ENCODE measurements at places on chromosomes 11 and 22. TPM values are rescaled to one million over a fixed set of nuclear protein-coding genes. Genes with fewer than 3 reads are reported as not detected.

The EED gene
- total RNA-seq: 26.5 TPM

The UCP2 gene
- total RNA-seq: 5.1 TPM

The MPEG1 gene
- not detected for total RNA-seq

The OR8A1 gene
- not detected for total RNA-seq

The OTOG gene
- total RNA-seq: not detected

The PRR5L gene
- total RNA-seq: 25.5 TPM

The MS4A12 gene
- total RNA-seq: not detected

The NUDT22 gene
- 35.0 TPM for total RNA-seq

The DSCAML1 gene
- not detected for total RNA-seq

The TNNT3 gene
- total RNA-seq: not detected

The TTC36 gene
- total RNA-seq: 0.43 TPM

The CCDC89 gene
- total RNA-seq: 5.7 TPM

The LINC01488 gene
- not detected for total RNA-seq

The COX8A gene
- total RNA-seq: 163 TPM

The GGT5 gene
- 13.7 TPM for total RNA-seq

The NEFH gene
- total RNA-seq: 0.39 TPM

The OR5A1 gene
- total RNA-seq: not detected

The BRSK2 gene
- under 0.01 TPM for total RNA-seq

The MS4A6A gene
- not detected for total RNA-seq

The TBX1 gene
- total RNA-seq: not detected

The CAPN5 gene
- 8.6 TPM for total RNA-seq

The UBQLN3 gene
- 0.13 TPM for total RNA-seq

The C11orf16 gene
- not detected for total RNA-seq

The OR2AG1 gene
- under 0.01 TPM for total RNA-seq

The IGLL1 gene
- total RNA-seq: not detected

The BEST1 gene
- 3.8 TPM for total RNA-seq

The LDLRAD3 gene
- total RNA-seq: 14.8 TPM

The BLID gene
- 17.8 TPM for total RNA-seq

The GVQW3 gene
- total RNA-seq: 3.3 TPM

The CRYBA4 gene
- not detected for total RNA-seq

The FAM181B gene
- under 0.01 TPM for total RNA-seq

The ALX4 gene
- under 0.01 TPM for total RNA-seq

The GNAZ gene
- 4.3 TPM for total RNA-seq

The TRIM29 gene
- 13.1 TPM for total RNA-seq

The PRG3 gene
- total RNA-seq: not detected
